Lung (tissue), 17 donors: ENCODE measurements at places on chromosomes 11 and 22. TPM values are rescaled to one million over a fixed set of nuclear protein-coding genes. Genes with fewer than 3 reads are reported as not detected.

Gene DEUP1
- 0.39 TPM for polyA plus RNA-seq

Gene YPEL1
- polyA plus RNA-seq: 1.6 TPM

Gene C11orf65
- 0.49 TPM for polyA plus RNA-seq

DNA sequence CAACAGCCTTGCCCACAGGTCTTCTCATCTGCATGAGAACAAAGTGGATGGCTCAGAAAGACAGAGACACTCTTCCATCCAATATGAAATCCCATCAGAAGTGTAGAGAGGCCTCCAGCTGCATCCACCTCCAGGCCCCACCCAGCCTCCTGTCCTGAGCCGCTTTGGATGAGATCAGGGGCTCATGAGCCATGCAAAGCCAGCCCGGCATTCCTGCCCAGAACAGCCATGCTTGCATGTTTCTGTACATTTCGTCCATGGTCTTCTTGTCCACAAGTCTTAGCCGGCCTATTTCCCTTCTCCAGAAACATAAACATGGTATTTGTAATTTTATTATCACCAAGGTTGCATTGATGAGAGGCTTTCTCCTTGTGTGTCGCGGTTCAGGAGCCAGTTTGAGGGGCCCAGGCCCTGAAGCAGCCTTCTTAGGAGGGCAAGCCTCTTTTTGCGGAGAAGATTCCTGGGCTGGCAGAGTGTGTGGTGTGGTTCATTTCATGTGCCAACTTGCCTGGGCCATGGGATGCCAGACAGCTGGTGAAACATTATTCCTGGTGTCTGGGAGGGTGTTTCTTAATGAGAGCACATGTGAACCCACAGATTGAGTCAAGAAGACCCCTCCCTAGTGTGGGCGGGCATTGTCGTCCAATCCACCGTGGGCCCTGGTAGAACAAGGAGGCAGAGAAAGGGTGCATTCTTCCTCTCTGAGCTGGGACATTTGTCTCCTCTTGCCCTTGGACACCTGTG lies 928.9 kb downstream of the TBC1D22A start:
- H3K4me3 ChIP-seq: no peak overlapping the region
- no peaks in the 10 kb centered on the region for H3K36me3 ChIP-seq
- no peak for DNase-seq
- no peak overlapping the region for H3K27ac ChIP-seq
- no peaks in the 10 kb centered on the region for H3K4me1 ChIP-seq
- no peaks in the 10 kb centered on the region for H3K27me3 ChIP-seq

DNA sequence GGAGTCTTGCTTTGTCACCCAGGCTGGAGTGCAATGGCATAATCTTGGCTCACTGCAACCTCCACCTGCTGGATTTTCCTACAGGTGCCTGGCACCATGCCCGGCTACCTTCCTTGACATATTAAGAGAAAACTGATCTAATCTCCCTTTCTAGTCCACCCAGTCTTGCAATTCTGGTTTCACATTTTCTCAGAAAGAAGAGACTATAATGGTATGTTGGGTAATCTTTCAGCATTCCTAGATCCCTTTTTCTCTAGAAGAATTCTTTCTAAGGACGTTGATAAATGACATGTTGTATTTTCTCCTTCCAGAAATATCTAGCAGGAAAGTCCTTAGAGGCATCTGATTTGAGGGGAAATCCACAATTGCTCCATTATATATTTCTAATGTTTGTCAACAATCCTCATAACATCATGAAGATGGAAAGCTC lies 10.4 kb upstream of the HSPA8 start:
- H3K4me3 ChIP-seq: no peak overlapping the region
- H3K4me1 ChIP-seq: no peaks in the 10 kb centered on the region
- H3K27ac ChIP-seq: no peak overlapping the region
- no peak for DNase-seq
- H3K36me3 ChIP-seq: peaks cover 5% of the 10 kb centered on the region
- H3K27me3 ChIP-seq: no peaks in the 10 kb centered on the region

- H3K4me3 ChIP-seq: no peak overlapping the region
- DNase-seq: no peak
- no peaks in the 10 kb centered on the region for H3K36me3 ChIP-seq
- no peaks in the 10 kb centered on the region for H3K4me1 ChIP-seq
- no peaks in the 10 kb centered on the region for H3K27me3 ChIP-seq
- no peak overlapping the region for H3K27ac ChIP-seq
Observed at GRCh38 chr11:60970890-60971289, 590 bp upstream of the CD6 start.

DNA sequence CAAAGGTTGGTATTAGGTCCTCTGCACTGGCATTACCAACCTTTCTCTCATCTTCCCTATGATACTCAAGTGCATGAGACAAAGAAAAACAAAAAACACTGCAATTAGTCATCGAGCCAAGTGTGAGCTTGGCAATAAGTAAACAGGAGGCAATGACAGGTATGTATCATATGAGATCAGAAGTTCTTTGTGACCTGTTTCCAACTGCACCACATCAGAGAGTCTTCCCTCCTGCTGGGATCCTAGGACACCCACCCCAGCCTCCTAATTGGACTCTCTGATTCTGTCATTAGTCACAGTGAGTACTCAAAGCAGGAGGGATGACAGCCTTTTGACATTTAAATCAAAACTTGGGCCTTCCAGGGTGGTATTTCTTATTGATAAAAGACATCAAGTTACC lies 7.8 kb upstream of the JAML start:
- H3K4me1 ChIP-seq: no peaks in the 10 kb centered on the region
- H3K36me3 ChIP-seq: no peaks in the 10 kb centered on the region
- no peak for DNase-seq
- no peaks in the 10 kb centered on the region for H3K27me3 ChIP-seq

DNA sequence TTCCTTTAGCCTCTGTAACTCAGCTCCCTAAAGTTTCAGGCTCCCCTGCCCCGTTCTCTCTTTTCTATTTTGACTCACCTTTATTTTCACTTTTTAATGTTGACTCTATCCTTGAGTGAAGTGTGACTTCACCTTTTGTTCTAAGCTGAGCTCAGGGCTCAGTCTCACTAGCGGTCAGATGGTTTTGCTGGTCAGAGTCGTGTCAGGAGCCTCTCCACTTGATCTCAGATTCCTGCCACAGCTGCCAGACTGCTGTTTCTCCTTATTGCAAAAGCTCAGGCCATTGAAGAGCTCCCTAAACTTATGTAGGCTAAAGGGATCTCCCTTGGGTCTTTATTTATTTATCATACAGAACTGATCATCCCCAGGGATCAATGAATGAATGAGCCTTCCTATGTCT lies 13.7 kb upstream of the POU2AF2 start:
- peak; percentile 58 for DNase-seq
- no peaks in the 10 kb centered on the region for H3K4me1 ChIP-seq
- no peak overlapping the region for H3K27ac ChIP-seq
- no peaks in the 10 kb centered on the region for H3K27me3 ChIP-seq

GRCh38 chr11:130170345-130170744 lies 10.8 kb downstream of the ST14 start:
- H3K27me3 ChIP-seq: no peaks in the 10 kb centered on the region
- H3K27ac ChIP-seq: no peak overlapping the region
- no peaks in the 10 kb centered on the region for H3K36me3 ChIP-seq
- no peak overlapping the region for H3K4me3 ChIP-seq
- H3K4me1 ChIP-seq: peaks cover 4% of the 10 kb centered on the region
- DNase-seq: no peak

DNA sequence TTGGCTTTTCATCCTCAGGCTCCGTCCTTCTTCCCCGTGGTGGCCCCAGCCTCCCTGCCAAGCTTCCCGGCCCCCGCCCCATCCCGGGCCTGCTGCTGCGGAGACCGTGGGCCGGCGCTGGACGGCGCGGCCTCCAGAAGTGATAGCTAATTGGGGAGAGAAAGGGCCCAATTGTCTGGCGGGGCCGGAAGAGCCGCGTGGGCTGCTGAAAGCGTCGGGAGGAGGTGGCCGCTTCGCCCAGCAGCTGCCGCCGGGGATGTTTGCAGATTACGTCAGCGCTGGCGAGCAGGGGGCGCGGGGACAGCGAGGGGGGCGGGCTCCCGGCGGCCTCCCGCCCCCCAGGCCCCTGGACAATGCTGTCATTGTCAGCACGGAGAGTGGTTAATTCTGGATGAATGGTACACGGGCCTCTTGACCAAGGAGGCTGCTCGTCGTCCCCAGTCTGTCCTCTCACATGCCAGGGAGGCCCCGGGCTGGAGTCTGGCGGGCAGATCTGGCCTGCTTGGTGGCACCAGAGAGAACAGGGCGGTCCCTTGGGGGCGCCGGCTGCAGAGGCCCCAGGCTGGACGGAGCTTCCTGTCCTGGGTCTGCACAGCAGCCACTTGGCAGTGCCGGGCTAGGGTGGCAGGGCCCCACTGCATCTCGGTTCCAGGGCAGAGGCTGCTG lies 1.6 kb downstream of the SMIM38 start:
- no peak overlapping the region for H3K4me3 ChIP-seq
- H3K4me1 ChIP-seq: peaks cover 16% of the 10 kb centered on the region
- peak; percentile 95 for DNase-seq
- peak overlapping the region; percentile 56 for H3K27ac ChIP-seq

DNA sequence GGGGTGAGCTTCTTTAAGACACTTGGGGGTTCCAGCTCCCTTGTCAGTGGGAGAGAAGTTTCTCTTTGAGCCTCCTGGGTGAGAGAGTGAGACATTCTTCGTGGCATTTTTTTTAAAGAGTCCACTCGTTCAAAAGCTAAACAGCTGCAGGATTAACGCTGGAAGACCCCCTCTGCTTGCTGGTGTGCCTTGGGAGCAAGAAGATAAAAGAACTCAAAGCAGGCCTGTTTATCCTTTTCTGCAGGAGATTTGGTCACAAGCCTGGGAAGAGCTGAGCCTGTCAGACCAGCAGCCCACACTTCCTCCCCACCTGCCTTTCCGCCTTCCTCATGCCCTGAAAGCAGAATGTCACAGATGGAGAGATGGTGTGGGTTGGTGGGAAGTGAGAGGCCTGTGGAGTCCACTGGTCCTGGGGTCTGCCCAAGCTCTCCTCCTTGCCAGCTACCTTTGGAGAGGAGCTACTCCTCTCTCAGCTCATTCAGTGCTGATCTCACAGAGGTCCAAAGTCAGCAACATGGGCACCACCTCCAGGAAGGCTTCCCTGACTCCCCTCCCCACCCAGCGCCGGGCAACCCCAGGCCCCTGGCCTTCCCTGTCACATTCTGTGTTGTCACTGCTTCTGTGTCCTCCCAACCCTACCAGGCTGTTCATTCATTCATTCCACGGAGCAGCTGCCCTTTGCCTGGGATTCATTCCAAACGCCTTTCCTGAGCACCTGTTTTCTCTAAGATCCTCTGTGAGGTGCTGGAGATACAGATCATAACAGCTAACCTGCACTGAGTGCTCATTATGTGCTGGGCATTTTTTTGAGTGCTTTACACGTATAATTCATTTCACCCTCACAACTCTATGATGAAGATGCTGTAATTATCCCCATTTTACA lies 6.7 kb downstream of the GDPD5 start:
- no peak overlapping the region for H3K27ac ChIP-seq
- DNase-seq: no peak
- no peaks in the 10 kb centered on the region for H3K36me3 ChIP-seq
- no peaks in the 10 kb centered on the region for H3K4me1 ChIP-seq
- H3K27me3 ChIP-seq: peaks cover under 1% of the 10 kb centered on the region
- no peak overlapping the region for H3K4me3 ChIP-seq

GRCh38 chr22:17770180-17771077 lies 3.8 kb downstream of the BID start:
- no peaks in the 10 kb centered on the region for H3K4me1 ChIP-seq
- no peak for DNase-seq
- no peaks in the 10 kb centered on the region for H3K27me3 ChIP-seq
- H3K27ac ChIP-seq: no peak overlapping the region
- H3K4me3 ChIP-seq: no peak overlapping the region

- H3K4me3 ChIP-seq: no peak overlapping the region
- no peaks in the 10 kb centered on the region for H3K36me3 ChIP-seq
- no peak for DNase-seq
- no peak overlapping the region for H3K27ac ChIP-seq
Observed at GRCh38 chr11:77100166-77101042, 2.2 kb upstream of the OMP start.

GRCh38 chr11:1076061-1076665 lies 1.5 kb downstream of the MUC2 start:
- no peaks in the 10 kb centered on the region for H3K36me3 ChIP-seq
- no peaks in the 10 kb centered on the region for H3K4me1 ChIP-seq
- no peak for DNase-seq
- H3K4me3 ChIP-seq: no peak overlapping the region
- no peaks in the 10 kb centered on the region for H3K27me3 ChIP-seq

- H3K4me3 ChIP-seq: no peak overlapping the region
- H3K4me1 ChIP-seq: peaks cover 2% of the 10 kb centered on the region
- no peaks in the 10 kb centered on the region for H3K36me3 ChIP-seq
- H3K27ac ChIP-seq: peak overlapping the region; percentile 78
Observed at GRCh38 chr22:50544078-50544745, 1.5 kb upstream of the KLHDC7B start.

- H3K36me3 ChIP-seq: no peaks in the 10 kb centered on the region
- H3K4me3 ChIP-seq: no peak overlapping the region
- H3K4me1 ChIP-seq: no peaks in the 10 kb centered on the region
- H3K27ac ChIP-seq: no peak overlapping the region
Observed at GRCh38 chr11:95585752-95586077, 203.9 kb downstream of the FAM76B start.

DNA sequence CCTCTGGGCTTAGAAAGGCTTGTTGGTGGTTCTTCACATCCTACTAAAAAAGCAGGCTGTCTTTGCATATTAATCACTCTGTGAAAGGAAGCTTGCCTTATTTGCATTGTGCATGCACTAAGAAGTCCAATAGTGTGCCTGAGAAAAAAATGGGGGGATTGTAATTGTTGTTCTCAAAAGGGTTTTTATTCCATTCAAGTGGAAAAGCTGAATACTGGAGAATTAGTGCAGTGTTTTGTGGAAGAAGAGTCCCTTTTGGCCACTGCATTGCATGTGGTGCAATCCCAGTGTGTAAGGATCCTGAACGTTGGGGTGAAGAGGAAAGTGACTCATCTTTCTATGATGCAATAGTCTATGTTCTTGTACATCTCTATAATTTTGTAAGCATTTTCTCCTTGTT lies 16.5 kb downstream of the NCAM1 start:
- no peak overlapping the region for H3K4me3 ChIP-seq
- no peak overlapping the region for H3K27ac ChIP-seq
- peaks cover 6% of the 10 kb centered on the region for H3K4me1 ChIP-seq
- H3K27me3 ChIP-seq: no peaks in the 10 kb centered on the region
- H3K36me3 ChIP-seq: no peaks in the 10 kb centered on the region
- no peak for DNase-seq
